Germinal center (tissue), 1 donor: ENCODE measurements at places on chromosomes 6 and 20.
A peak's percentile ranks its signal among the peaks of the same experiment; 100 is the strongest.

- no peak for DNase-seq
These were observed 1144.9 kb upstream of the EYS start for GRCh38 chr6:66851930-66852329.

DNA sequence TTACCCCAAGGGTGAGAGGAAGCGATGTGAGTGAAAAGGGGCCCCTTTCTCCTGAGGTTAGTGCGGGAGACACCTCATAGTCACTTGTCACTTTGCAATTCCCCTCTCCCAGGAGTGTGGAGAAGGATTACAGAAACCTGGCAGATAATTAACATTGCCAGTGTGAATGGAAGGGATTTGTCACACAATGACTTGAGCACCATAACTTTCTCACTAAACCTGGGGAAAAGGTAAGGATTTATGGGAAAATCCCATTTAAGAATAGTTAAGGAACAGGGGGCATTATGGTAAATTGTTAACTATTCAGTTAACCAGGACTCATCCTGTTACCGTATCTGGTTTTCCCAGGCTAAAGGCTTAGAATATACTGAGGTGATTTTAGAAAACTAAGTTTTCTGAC lies 219.5 kb upstream of the JAG1 start:
- no peak for DNase-seq

- no peak for DNase-seq
These were observed 11.1 kb upstream of the NOTCH4 start for GRCh38 chr6:32234934-32235333.

- DNase-seq = no peak
These were observed 51.1 kb downstream of the MMS22L start for GRCh38 chr6:97231911-97232310.

- no peak for DNase-seq
These were observed 2.7 kb downstream of the PRICKLE4 start for GRCh38 chr6:41783106-41783780.

- DNase-seq = no peak
These were observed 10.4 kb upstream of the THBD start for GRCh38 chr20:23059846-23060245.

GRCh38 chr6:126054802-126055201 lies 68.5 kb downstream of the TRMT11 start:
- DNase-seq = no peak

GRCh38 chr6:35089216-35089934 lies 51.8 kb downstream of the TCP11 start:
- DNase-seq = peak; percentile 1

- DNase-seq = no peak
These were observed 107.7 kb upstream of the GGTLC1 start for GRCh38 chr20:24096264-24096663.
